ENCODE measurements at places on chromosomes 1 and 21. TPM values are rescaled to one million over a fixed set of nuclear protein-coding genes. Genes with fewer than 3 reads are reported as not detected.

Gene LAMTOR5
- 145 TPM for total RNA-seq

Gene PIGR
- not detected for total RNA-seq

Gene RGS8
- not detected for total RNA-seq

Gene APCS
- total RNA-seq = not detected

Gene HSD3B2
- not detected for total RNA-seq

Gene JUN
- 80.9 TPM for total RNA-seq

Gene SPRR5
- not detected for total RNA-seq

Gene PTGFR
- total RNA-seq = 3.6 TPM

Gene RIPPLY3
- total RNA-seq = not detected

Gene LCE1D
- total RNA-seq = not detected

Gene NUDT17
- 4.2 TPM for total RNA-seq

Gene SPATA21
- total RNA-seq = not detected

Gene SLC44A5
- total RNA-seq = 0.05 TPM

Gene EDEM3
- total RNA-seq = 21.6 TPM

Gene ADCY10
- not detected for total RNA-seq

Gene RNF223
- total RNA-seq = not detected
